ENCODE measurements at places on chromosomes 1 and 21.

GRCh38 chr1:93079685-93080141 is 630 bp downstream of the MTF2 start:
- peak; percentile 28 for DNase-seq

- DNase-seq = no peak
Measured at GRCh38 chr1:94022471-94023189, 98.3 kb downstream of the ABCA4 start.

- no peak for DNase-seq
Measured at GRCh38 chr1:34697818-34698217, 57.0 kb upstream of the GJB5 start.

- DNase-seq = no peak
Measured at GRCh38 chr1:221117548-221117951, 238.3 kb downstream of the HLX start.

DNA sequence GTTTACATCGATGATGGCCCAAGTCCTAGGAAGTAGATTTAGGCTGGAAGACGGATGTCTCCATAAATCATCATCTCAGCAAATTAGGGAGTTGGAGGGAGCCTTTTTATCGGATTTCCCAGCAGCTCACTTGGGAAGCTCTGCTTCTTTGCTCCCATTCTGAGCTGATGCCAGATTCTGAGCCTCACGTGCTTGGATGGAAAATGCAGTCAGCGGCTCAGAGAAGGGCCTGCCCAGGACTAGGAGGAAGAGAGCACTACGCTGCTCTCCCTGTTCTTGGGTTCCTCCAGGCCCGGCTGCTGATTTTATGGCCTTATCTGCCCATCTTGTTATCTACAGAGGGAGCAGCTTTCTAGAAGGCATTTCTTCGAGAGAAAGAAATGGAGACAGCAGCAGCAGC is 42.0 kb downstream of the UBIAD1 start:
- DNase-seq = no peak

- DNase-seq = no peak
Measured at GRCh38 chr1:208423526-208423925, 179.3 kb upstream of the PLXNA2 start.
